ENCODE measurements at places on chromosomes 11 and 22.
A peak's percentile ranks its signal among the peaks of the same experiment; 100 is the strongest.

GRCh38 chr11:74019860-74020259, 11.0 kb upstream of the UCP3 start:
- no peak for DNase-seq

GRCh38 chr22:27137871-27138337, 480.5 kb downstream of the MIAT start:
- DNase-seq = no peak

- DNase-seq = no peak
These were observed 14.5 kb upstream of the LRRC55 start for GRCh38 chr11:57167125-57167846.

- DNase-seq = no peak
These were observed 264.5 kb downstream of the SOX6 start for GRCh38 chr11:16091862-16092261.

GRCh38 chr22:30325724-30326254, 952 bp downstream of the TBC1D10A start:
- no peak for DNase-seq

GRCh38 chr11:106989078-106989455, 29.2 kb downstream of the GUCY1A2 start:
- DNase-seq = no peak

GRCh38 chr11:87307101-87307500, 269.4 kb downstream of the TMEM135 start:
- no peak for DNase-seq

GRCh38 chr11:35111161-35112055, 27.6 kb upstream of the CD44 start:
- DNase-seq = no peak

- DNase-seq = no peak
These were observed 79.7 kb downstream of the LARGE2 start for GRCh38 chr11:46002189-46002588.

- DNase-seq = no peak
These were observed 428.2 kb downstream of the BUD13 start for GRCh38 chr11:116344601-116345000.

DNA sequence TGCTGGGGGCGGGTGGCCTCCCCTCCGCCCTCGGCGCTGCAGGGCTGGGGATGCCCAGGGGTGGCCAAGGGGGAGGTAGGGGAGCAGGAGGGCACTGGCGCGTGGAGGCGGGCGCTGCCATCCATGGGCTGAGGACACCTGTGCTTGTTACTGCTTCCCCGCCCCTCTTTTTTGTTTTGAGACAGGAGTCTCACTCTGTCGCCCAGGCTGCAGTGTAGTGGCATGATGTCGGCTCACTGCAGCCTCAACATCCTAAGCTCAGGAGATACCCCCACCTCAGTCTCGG, 683 bp upstream of the FADS3 start:
- no peak for DNase-seq

GRCh38 chr11:64060861-64061444, 25.2 kb downstream of the FLRT1 start:
- DNase-seq = peak; percentile 34

GRCh38 chr11:40647295-40647694, 812.2 kb downstream of the LRRC4C start:
- DNase-seq = no peak

DNA sequence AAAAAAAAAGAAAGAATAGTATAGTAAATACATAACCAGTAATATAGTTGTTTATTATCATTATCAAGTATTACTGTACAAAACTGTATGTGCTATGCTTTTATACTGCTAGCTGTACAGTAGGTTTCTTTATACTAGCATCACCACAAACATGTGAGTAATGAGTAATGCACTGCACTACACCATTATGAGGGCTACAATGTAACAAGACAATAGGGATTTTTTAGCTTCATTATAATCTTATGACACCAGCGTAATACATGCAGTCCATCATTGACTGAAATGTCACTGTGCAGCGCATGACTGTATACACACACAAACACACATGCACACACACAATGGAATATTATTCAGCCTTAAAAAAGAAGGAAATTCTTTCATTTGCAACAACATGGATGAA, 111.5 kb upstream of the ZBED5 start:
- DNase-seq = no peak

DNA sequence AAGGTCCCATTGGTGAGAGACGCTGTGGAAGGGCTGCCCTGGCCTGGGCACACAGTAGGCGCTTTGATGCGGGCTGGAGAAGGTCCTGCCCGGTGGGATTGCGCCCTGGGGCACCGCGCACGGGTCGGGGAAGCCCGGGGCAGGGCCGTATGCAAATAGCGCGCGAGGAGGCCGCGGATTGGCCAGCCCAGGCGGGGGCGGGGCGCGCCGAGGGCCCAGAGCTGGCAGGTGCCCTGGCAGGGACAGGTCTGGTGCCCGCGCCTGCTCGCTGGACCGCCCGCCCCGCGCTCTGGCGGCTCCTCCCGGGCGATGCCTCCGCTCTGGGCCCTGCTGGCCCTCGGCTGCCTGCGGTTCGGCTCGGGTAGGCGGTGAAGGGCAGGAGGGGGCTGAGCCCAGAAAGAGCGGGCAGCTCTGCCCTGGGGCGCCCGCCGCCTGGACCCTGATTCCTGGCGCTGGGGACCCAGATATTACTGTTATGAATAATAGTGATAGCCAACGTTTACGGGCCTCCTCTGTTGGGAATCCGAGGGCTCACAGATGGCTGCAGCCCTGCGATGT, at the start of gene UPK3A:
TSS of gene UPK3A (plus strand) at position 245 of the 558 bp plus-strand sequence. CDS start at position 310, 65 bp downstream.
- peak; percentile 47 for DNase-seq

DNA sequence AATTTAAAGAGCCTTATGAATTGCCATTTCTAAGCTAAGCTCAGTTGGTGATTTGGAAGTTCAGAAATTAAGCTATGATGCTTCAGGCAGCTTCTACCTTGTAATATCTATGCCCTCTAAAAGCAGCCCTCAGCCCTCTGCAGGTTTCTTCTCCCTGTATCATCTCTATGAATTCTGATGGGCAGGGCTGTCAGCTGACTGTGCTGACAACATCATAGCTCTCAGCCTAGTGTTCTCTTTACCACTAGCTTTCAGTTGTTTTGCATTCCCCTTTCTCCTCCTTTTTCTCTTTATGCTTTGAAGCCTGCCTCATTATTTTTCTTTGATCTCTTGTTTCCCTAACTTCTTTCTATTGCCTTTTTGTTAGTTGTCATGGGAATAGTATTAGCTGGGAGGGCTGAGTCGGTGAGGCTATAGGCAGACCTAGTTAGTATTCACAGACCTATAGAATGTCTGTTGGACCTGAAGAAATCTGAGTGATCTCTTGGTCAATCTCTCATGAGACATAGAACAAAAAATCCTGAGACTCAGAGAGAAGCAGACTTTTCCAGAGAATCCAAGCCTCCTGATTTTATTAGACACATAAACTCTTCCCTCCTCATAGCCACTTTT, 535.4 kb downstream of the RAB38 start:
- no peak for DNase-seq

- no peak for DNase-seq
These were observed 322.7 kb downstream of the BLID start for GRCh38 chr11:121793291-121793690.

DNA sequence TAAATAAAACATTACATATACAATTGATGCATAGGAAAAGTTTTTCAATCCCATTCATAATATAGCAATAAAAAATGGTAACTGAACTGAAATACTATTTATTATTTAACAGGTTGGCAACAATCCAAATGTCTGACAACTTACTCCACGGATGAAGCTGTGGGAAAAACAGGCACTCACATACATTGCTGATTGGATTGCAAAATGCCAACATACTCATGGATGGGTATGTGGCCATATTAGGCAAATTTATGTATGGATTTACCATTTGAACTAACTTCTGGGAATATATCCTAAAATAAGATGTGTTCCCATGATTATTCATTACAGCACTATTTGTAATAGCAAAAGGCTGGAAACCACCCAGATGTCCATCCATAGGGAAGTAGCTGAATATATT, 3.2 kb upstream of the BIRC2 start:
- DNase-seq = no peak

DNA sequence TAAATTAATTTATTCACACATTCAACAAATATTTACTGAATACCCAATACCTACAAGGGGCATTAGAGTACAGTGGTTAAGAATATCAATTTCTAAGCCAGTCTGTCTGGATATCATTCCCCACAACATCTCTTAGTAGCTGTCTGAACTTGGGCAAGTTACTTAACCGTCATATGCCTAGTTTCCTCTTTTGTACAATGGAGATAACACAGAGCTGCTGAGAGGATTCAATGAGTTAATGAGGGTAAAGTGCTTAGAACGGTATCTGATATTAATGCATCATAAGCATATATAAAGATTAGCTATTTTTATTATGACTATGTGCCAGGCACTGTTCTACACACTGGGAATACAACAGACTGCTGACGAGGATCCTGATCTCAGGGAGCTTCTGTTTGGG, 116.4 kb downstream of the APOL5 start:
- DNase-seq = no peak

GRCh38 chr11:75342231-75342918, 9.1 kb downstream of the ARRB1 start:
- no peak for DNase-seq

- DNase-seq = no peak
These were observed 52.6 kb downstream of the TENM4 start for GRCh38 chr11:79388201-79388600.

DNA sequence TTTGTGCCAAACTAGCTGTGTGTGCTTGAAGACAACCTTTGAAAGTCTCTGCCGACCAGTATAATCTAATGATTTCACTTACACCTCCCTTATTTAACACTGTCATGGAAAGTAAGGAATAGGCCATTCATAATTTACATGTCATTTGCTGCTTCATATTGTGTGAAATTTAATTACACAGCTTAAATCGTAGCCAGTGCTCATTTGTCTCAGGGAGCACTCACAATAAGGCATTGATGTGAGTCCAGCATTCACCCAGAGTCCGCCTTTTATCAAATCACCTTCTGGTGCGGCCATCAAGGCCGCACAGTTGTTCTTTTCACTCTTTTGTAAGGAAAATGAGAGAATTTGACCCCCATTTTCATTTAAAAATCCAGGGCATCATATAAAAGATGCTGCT, 46.9 kb downstream of the PAX6 start:
- DNase-seq = no peak

DNA sequence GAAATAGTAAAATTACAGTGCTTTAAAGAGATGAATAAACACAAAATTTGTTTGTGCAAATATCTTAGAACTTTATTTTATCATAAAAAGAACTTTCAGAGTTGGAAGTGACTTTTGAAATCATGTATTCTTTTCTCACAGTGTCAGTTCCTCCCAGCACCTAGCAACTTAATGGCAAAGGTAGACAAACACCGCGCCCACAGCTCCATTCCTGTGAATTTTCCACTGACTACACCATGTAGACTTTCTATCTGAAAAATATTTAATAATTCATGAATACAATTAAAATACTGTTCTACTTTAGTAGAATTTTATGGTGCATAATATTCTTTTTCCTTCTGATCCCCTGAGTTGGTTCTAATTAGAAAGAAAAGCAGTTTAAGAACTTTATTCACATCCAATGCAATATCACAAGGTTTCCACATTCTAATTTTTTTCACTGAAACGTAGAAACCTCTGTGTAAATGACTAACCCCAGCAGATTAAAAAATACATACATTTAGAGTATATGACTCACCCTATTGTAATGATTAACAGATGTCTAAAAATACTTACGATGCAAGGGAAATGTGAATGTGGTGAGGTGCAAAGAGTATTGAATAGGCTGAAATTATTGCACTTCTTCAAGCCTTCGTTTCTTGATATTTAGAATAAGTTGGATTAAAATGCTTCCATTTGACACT, 218.2 kb upstream of the CCDC179 start:
- DNase-seq = no peak

DNA sequence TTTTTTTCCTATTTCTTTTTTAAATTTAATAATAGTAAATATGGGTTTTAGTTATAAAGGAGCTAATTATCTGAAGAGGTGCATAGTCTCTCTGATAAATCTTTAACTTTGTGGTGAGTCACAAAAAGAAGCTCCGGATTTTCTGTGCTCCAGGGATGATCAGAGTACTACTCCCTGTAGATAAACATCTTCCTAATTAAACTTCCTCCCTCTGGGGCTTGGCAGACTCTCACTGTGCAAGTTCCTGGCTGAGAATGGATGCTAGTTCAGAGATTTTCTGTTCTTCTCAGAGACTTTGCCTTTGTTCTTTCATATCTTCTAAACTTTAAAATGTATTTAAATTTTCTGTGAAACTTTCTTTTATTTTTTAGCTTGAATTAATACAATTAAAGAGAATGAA, at the start of gene OR10G7:
TSS of gene OR10G7 (minus strand) at position 72 of the 400 bp plus-strand sequence. CDS start 2,324 bp downstream, outside the sequence.
- no peak for DNase-seq

- DNase-seq = no peak
These were observed 22.1 kb downstream of the IFITM10 start for GRCh38 chr11:1728301-1728700.

GRCh38 chr11:75422248-75423231, 10.5 kb downstream of the KLHL35 start:
- no peak for DNase-seq

GRCh38 chr22:48239461-48240147, 1477.2 kb downstream of the TBC1D22A start:
- DNase-seq = no peak

DNA sequence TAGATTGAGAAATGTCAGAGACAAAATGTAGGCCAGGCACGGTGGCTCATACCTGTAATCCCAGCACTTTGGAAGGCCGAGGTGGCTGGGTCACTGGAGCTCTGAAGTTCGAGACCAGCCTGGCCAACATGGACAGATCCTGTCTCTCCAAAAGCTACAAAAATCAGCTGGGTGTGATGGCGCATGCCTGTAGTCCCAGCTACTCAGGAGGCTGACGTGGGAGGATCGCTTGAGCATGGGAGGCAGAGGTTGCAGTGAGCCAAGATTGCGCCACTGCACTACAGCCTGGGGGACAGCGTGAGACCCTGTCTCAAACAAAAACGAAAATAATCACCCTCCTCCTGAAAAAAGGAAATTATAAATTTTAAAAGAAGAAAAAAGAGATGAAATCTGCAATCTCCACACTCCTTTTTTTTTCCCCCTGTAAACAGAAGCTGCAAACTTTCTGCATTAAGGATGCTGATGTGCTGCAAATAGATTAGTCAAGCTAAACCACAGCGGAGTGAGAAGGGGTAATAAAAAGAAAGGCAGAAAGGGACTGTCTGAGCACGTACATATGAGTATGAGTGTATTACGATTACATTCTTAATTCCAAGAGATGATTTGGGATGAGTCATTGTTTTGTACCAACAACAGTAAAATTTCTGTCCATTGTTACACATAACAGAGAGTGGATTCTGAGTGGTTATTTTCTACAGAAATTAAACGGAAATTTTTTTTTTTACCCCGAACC, 87.3 kb downstream of the SIK3 start:
- peak; percentile 73 for DNase-seq

DNA sequence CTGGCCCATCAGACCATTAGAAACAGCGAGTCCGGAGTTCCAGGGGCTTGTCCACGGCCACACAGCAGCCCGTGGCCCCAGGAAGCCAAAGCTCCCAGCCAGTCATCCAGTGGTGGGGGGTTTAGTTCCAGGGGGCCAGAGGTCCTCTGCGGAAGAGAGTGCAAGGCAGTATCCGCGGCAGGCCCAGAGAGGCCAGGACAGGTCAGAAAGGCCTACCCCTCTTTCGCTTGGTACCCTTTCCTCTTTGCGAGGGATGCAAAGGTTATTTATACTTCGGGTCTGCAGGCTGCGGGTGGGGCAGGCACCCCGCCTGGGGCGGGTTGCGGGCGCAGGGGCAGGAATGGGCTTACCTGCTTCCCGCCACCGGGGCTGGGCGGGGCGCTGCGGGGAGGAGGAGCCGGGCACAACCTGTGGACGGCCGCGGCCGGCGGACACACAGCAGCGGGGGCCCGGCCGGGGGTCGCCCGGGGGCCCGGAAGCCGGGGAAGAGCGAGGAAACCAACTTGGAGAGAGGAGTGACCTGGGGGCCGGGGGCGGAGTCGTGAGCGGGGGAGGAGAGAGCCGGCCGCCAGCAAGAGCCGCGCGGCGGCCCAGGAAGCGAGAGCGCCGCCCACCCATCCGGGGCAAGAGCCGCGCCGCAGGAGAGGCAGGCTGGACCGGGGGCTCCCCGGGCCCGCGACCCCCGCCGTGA, at the start of gene SH3BP1:
TSS of gene SH3BP1 (plus strand) at position 600 of the 691 bp plus-strand sequence. CDS start 119 bp downstream, outside the sequence.
- peak; percentile 40 for DNase-seq
